ENCODE measurements at places on chromosomes 11 and 22.

DNA sequence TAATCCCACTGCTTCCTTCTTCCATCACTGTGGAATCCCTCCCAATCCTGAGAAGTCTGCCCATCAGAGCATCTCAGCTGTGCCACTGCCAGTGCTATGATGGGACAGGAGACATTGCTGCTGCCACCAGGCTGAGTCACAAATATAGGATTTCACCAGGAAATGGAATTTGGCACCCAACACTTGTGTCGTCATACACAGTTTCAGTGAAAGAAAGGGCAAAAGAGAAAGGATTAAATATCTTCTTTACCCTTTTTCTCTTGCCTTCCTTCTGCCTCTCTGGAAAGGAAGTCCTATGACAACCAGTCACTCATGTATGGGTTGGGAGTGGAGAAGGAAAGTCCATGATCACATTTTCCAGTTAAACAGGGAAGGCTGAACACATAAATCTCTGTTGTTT, 133.4 kb downstream of the SPON1 start:
- DNase-seq = no peak

DNA sequence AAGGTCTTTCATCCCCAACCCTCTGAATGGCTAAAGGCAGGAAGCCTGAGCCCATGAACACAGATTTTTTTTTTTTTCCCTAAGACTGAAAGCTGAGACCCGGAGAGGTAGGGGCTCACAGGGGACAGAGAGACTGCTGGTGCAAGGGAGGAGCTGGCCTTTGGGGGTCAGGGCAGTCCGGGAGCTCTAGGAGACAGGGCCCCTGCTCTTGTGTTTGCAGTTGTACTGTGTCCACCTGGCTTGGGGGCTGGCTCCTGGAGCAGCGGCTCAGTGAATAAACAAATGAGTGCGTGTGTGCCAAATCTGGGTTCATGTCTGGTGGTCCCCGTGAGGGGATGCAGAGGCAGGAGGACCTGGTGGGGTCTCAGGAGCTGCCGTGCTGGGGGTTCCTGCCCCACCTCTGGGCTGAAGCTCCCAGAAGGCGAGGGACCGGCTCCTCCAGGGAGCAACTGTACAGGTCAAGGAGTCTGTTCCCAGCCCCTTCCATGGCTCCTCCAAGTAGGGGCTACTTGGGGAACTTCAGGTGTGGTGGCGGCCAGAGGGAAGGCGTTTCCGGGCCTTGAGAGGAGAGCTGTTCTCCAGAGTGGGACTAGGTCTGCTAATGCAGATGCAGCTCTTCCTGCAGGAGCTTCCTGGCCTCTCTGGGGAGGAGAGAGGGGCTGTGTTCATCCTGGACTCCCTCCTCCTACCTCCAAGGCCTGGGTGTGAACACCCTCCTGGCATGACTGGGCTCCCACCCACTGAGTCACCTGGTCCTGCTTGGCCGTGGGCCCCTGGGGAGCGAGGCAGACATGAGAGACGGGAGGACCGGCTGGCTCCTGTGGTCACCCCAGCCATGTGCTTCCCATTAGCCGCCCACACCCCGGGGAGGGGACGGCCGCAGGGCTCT, 57.6 kb downstream of the FBXO7 start:
- no peak for DNase-seq

DNA sequence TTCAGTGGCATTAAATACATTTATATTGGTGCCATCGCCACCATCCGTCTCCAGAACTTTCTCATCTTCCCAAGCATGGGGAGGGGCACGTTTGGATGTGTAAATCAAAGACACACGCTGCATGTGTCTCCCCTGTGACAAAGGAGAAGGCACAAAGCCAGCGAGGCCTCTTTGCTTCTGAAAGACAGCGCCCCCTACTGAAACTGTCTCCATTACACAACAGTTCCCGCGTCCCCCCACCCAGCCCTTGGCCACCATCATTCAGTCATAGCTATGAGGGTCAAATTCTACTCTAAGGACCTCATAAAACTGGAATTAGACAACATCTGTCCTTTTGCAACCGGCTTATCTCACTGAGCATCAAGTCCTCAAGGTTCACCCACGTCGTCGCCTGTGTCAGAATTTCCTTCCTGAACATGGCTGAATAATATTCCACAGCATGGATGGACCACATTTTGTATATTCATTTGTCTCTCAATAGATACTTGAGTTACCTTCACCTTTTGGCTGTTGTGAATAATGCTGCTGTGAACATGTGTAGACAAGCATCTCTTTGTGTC, 64.8 kb downstream of the IGF2 start:
- DNase-seq = no peak

GRCh38 chr11:118621071-118621783, 13.8 kb downstream of the PHLDB1 start:
- DNase-seq = no peak

DNA sequence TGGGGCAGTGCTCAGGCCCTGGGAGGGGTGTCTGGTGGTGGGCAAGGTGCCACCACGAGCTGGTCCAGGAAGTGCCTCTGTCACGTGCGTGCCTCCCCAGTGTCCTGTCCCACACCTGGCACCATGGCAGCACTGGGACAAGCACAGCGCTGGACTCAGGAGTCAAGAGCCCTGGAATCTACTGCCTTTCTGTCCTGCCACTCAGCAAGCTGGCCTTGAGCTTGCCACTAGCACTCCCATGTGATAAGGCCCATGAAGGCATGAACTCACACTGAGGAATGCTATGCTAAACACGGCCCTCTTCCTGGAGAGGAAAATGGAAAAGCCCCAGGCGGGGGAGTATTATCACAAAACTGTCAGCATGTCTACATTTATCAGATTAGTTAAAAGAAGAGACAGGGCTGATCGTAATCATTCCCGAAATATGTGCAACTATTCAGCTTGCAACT, 50.7 kb upstream of the SLC35C1 start:
- no peak for DNase-seq

DNA sequence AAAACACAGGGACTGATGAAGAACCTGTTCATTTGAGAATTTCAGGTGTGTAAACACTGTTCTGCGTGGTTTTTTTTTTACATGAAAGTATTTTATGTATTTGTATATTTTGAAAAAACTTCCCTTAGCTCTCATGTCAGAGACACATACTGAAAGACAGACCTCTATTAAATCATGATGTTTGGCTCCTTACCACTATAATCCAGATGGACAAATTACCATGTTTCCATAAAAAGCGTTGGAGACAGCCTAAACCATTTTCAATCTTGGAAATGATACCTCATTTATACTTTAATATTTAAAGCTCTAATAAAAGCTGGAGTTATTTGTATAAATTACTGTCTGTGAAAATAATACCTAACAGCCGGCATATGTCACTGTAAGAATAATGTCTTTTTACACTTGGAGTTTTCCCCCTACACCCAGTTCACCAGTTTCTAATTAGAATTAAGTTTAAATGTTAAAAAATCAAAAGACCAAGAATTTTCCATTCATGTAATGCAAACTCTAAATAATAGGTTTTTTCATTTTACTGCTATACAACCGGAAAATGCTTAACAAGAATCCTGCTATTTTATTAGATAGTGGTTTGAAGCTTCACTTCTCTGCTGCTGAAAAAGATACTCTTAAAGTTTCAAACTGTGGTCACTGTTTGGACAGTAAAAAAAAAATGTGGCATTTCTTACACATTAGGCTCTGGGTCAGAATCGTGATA, 30.8 kb downstream of the APLP2 start:
- no peak for DNase-seq

GRCh38 chr22:32208681-32209080, 3.8 kb upstream of the RFPL2 start:
- DNase-seq = no peak

DNA sequence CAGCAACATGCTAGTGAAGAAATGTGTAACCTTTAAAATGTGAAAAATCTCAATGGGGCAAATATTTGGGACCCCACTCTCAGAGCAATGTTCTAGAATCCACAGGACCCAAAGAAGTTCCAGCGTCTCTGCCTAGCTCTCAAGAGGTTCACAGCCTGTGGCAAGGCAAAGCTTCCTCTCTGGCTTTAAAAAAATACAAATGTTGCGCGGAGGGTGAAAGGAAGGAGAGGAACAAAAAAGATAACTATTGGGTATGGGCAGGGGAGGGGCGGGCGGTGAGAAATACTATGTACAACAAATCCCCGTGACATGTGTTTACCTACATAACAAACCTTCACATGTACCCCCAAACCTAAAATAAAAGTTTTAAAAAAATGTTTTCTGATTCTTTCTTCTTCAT, 53.6 kb downstream of the PITPNB start:
- DNase-seq = no peak

GRCh38 chr11:69280994-69281393, 13.0 kb upstream of the MYEOV start:
- DNase-seq = no peak

DNA sequence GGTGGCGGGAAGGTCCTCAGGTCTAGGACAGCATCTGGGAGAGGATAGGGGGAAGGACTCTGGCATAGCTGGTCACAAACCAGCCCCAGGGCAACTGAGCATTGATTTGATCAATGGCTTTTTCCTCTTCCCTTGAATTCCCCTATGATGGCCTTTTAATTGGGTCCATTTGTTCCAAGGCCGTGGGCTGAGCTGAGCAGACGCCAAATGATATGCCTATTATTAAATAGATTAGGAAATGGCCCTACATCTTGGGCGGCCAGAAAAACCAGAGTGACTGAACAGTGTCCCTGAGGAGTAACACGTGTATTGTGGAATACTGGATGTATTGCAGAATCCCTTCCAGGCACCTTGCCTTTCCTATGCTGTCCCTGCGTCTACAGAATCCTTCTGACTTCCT, 26.7 kb upstream of the P2RY6 start:
- DNase-seq = no peak

GRCh38 chr11:47860536-47860935, 12.4 kb upstream of the NUP160 start:
- DNase-seq = no peak

GRCh38 chr11:78931891-78932290, 357.2 kb upstream of the NARS2 start:
- no peak for DNase-seq

- DNase-seq = no peak
These were observed 245.9 kb upstream of the ANO3 start for GRCh38 chr11:26086028-26086427.

DNA sequence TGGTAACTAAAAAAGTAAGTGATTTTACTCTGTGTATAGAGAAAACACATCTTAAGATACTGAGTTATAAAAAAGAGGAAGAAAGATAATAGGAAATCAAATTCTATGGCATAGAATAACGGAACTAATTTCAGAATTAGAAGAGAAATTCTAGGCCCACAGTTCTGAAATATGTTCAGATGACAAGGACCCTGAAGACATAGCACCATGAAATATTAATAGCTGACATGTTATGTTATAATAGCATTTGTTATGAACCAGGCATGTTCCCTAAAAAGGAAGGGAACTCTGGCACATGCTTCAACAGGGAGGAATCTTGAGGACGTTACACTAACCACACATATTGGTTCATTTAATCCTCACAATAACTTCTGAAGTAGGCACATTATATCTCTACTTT, 32.7 kb downstream of the PRDM10 start:
- DNase-seq = no peak

GRCh38 chr22:21841422-21841821, 26.0 kb downstream of the MAPK1 start:
- DNase-seq = no peak

DNA sequence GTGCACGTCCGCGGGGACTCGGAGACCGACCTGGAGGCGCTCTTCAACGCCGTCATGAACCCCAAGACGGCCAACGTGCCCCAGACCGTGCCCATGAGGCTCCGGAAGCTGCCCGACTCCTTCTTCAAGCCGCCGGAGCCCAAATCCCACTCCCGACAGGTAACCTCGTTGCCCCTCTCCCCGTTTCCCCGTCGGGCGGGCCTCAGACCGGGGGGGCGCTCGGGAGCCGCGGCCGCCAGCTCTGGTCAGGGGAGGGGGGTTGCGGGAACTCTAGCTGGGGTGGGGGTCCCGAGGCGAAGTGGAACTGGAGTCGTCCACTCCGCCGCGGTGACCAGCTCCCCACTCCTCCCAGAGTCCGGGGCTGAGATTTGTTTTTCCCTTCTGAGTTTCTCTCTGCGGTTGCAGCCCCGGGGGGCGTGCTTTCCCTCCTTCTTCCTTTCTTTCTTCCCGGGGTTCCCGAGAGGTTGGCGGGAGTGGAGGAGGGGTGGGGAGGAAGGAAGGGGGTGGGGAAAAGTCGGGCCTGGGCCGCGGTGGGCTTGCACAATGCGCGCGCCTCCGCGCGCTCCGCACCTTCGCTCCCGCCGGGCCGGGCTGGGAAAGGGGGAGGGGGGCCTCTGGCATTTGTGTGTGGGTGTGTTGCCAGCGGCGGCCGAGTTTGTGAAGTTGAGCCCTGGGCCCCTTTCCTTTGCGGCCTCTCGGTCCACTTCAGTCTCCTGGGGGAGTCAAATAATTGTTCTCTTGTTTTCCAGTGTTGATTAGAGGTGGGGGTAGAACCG, 952 bp downstream of the YAP1 start:
- DNase-seq = no peak

DNA sequence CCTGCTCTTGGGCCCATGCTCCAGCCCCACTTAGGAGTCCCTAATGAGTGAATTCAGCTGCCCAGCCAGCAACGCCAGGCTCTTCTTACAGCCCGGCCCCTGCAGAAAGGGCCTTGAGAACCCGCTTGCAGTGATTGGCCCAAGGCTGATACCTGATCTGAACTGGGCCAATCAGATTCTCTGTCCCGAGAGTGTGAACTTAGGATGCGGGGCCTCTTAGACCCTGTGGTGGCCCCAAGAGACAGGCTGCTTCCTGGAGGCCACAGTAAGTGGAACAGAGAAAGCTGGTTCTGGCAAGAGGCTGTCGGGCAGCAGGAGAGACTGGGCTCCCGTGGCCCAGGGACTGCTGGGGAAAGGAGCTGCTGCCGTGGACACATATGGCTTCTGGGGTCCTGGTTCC, 11.5 kb downstream of the VSTM5 start:
- DNase-seq = no peak

GRCh38 chr11:111986589-111986988, 38.6 kb upstream of the DLAT start:
- no peak for DNase-seq

GRCh38 chr11:19644316-19644715, 68.3 kb upstream of the NAV2 start:
- no peak for DNase-seq

DNA sequence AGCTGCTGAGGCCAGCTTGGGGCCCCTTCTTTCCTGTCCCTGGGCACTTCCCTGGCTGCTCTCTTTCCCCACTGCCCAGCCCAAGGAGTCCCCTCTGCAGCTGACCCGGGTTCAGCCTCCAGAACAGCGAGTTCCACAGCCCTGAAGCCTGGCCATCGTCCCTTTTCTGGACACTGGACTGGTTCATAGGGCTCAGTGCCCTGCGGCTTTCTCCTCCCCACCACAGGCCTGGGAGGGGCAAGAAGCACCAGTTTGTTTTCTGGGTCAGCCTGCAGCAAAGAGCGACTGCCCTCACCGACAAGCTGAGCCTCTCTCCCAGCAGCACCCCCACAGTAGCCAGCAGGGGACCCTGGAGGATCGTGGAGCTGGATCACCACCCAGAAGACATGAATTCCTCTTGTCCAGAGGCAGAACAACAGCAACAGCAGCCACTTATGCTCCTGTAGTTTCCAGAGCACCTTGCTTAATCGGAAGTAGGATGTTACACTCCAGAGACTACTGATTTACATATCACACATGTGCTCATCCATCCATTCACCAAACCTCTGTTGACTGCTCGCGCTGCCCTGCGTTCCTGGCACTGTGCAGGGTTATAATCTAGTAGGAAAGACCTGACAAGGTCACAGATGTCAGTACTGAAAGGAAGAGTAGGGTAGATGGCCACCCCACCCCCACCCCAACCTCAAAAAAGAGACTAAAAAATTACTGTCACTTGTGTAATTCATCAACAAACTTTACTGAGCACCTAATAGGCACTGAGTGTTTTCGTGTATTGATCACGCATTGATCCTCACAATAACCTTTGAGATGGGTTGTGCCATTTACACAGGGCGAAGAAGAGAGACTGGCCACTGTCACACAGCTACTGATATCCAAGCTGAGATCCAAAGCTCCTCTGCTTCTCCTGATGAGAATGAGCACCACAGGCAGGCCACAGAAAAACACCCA, 13.0 kb upstream of the CXCR5 start:
- no peak for DNase-seq
